ENCODE measurements at places on chromosomes 16 and 17.

- DNase-seq = no peak
Observed at GRCh38 chr16:82535262-82535661, 91.5 kb upstream of the CDH13 start.

GRCh38 chr16:35598696-35599332 is 2139.4 kb downstream of the TP53TG3F start:
- DNase-seq = no peak

GRCh38 chr17:51238255-51238887 is 21.5 kb downstream of the MBTD1 start:
- DNase-seq = peak; percentile 31

- DNase-seq = peak; percentile 11
Observed at GRCh38 chr17:13638855-13639458, 37.2 kb upstream of the HS3ST3A1 start.

DNA sequence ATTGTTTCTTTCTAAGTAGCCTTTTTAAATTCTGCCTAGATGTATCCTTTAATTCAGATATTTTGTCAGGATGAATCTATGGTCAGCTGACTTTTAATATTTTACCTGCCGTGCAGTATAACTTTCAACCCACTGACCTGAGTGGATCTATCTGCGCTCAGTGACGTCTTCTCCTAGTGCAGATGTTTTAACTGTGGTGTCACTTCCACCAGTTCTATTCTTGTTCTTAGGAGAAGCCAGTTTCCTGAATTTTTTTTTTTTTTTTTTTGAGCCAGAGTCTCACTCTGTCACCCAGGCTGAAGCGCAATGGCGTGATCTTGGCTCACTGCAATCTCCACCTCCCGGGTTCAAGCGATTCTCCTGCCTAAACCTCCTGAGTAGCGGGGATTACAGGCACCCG is 5.0 kb upstream of the TM4SF5 start:
- DNase-seq = no peak

DNA sequence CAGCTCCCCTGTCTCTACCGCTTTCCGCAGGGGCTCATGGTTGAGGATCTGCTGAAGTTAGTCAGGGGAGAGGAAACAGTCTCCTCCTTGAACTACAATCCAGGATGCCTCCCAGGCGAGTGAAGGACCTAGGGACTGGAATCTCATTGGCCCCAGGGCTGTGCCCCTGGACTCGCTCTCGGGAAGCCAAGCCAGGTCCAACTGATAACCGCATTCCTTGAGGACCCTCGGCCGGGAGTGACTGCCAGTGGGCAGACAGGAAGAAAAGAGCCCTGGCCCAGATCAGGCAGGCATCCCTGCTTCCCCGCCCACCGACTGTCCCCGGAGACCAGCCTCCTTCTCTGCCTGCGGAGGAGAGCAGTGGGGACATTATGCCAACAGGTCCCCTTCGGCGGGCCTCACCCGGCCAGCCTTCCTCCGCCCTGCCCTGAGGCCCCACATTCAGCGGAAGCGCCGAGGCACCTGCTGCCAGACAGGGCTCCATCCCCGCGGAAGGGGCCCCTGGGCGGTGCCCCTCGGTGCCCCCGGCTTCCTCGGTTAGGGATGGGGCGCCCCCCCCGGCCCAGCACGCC is 776 bp downstream of the LRRC75A start:
- DNase-seq = peak; percentile 12

DNA sequence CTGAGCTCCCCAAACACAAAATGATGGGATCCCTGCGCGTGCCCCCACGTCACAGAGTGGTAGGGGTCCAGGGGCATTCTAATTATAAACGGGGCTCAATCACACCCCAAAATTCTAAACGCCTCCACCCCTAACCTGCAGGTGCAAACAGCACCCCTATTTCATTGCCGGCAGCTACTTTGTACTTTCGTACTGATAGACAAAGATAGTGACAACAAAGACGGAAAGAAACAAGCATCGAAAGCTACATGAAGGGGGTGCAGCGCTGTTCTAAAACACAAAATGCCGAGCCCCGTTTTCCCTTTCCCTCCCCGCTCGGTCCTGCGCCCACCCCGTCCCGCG is 13.9 kb downstream of the MIS12 start:
- DNase-seq = no peak

GRCh38 chr16:3988011-3988410 is 107.5 kb upstream of the CREBBP start:
- no peak for DNase-seq

GRCh38 chr17:3514873-3515272 is 39.1 kb downstream of the ASPA start:
- DNase-seq = no peak

DNA sequence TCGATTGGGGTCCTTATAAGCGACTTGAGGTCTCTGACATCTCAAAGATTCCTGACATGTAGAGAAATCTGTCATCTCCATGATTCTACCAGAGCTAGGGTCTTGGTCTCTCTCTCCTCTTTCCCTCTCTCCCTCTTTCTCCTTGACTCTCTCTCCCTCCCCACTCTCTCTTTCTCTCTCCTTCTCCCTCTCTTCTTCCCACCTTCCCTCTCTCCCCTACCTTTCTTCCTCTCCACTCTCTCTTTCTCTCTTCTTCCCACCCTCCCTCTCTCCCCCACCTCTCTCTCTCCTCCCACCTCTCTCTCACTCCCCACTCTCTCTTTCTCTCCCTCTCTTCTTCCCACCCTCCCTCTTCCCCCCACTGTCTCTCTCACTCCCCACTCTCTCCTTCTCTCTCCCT is 32.6 kb downstream of the B4GALNT2 start:
- no peak for DNase-seq

GRCh38 chr16:67241008-67241900 is 6.0 kb downstream of the FHOD1 start:
- no peak for DNase-seq

GRCh38 chr16:19785512-19786130 is 67.5 kb downstream of the IQCK start:
- no peak for DNase-seq

- DNase-seq = no peak
Observed at GRCh38 chr16:80147026-80147655, 393.7 kb upstream of the DYNLRB2 start.

- peak; percentile 48 for DNase-seq
Observed at GRCh38 chr17:42178817-42179216, 2.1 kb downstream of the KCNH4 start.

DNA sequence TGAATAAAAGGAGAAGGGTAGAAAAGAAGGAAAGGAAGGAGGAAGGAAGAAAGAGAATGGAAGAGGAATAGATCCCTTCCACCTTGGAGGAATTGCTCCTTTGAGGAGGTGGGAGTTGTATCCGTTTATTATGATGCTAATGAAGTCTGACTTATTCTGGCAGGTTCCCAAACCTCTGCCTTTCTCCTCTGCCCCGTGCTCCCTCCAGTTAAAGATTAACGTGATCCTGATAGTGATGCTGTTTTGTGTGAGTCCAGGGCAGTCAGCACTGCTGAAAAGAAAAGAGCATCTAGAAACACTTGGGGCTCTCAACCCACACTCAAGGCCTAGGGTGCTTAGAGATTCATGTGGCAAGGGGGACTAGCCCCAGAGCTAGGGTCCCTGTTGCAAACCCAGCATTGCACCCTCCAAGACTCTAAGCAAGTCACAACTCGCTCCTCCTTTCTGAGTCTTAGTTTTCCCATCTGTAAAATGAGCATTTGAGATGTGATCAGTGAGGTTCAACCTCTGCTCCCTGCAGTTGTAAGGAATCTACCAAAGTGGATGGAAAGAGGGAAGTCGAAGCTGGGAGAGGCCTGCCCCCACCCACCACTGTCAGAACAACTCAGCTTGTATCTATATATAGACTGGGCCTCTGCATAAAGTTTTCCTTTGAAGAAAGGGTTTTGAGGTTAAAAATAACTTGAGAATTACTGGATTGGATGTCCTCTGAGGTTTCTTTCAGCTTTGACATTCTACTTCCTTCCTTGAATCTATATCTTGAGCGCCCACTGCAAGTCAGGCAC is 46.9 kb upstream of the TMEM132E start:
- no peak for DNase-seq

DNA sequence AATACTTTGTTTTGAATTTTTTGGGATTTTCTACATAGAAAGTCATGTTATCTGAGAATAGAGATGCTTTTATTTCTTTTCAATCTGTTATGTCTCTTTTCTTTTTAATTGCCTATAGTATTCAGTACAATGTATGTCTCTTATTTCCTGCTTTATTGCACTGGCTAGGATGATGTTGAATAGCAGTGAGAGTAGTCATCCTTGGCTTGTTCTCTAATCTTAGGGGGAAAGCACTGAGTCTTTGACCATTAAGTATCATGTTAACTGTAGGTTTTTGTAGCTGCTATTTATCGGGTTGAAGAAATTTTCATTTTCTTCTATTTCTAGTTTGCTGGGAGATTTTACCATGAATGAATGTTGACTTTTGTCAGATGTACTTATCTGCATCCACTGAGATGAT is 10.0 kb upstream of the ABCA3 start:
- DNase-seq = no peak

DNA sequence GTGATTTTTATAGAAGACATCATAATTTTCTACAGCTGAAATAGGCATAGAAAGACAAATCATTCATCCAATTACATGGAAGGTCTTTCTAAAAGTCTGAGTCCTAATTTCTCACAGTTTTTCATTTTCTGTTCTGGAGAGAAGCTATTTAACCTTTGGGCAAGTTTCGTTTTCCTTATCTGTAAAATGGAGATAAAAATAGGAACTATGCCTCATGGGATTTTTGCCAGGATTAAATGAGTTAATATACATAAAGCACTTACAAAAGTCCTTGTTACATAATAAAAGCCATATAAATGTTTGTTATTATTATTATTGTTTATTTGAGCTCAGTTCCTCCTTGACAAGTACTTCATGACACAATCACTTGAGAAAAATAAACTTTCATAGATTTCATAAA is 121.4 kb downstream of the SKAP1 start:
- DNase-seq = no peak

- DNase-seq = peak; percentile 60
Observed at GRCh38 chr17:21263376-21263775, 10.2 kb upstream of the NATD1 start.

GRCh38 chr16:11390573-11391495 is 45.6 kb downstream of the RMI2 start:
- DNase-seq = no peak

DNA sequence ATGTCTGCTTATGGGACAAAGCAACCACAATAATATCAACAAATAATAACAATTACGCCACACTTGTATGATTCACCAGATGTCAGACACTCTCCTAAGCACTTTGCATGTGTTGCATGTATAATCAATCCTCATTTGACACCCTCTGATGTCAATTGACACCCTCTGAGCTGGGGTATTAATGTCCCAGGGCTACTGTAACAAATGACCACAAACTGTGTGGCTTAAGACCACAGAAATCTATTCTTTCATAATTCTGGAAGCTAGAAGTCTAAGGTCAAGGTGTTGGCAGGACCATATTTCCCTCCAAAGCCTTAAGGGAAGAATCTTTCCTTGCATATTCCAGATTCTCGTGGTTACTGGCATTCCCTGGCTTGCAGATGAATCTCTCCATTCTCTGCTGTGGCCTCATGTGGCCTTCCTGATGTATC is 112.7 kb downstream of the NPIPB5 start:
- DNase-seq = no peak

DNA sequence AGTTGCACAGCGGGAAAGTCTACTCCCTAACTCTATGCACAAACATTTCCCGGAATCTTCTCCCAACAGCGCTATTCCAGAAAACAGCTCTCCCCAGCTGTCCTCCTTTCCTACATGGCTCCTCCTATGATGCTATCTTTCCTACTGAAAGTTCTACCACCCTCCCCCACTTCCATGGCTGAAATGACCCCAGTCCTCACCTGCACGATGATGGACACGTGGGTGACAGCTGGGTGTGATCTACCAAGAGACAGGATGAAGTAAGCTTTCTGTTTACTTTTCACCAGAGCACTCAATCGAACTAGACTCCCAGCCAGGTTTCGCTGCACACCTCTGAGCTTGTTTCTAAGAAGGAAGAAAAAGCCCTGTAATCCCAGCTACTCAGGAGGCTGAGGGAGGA is 10.7 kb downstream of the CTC1 start:
- no peak for DNase-seq

- DNase-seq = no peak
Observed at GRCh38 chr17:40873801-40874200, 6.8 kb upstream of the KRT12 start.

DNA sequence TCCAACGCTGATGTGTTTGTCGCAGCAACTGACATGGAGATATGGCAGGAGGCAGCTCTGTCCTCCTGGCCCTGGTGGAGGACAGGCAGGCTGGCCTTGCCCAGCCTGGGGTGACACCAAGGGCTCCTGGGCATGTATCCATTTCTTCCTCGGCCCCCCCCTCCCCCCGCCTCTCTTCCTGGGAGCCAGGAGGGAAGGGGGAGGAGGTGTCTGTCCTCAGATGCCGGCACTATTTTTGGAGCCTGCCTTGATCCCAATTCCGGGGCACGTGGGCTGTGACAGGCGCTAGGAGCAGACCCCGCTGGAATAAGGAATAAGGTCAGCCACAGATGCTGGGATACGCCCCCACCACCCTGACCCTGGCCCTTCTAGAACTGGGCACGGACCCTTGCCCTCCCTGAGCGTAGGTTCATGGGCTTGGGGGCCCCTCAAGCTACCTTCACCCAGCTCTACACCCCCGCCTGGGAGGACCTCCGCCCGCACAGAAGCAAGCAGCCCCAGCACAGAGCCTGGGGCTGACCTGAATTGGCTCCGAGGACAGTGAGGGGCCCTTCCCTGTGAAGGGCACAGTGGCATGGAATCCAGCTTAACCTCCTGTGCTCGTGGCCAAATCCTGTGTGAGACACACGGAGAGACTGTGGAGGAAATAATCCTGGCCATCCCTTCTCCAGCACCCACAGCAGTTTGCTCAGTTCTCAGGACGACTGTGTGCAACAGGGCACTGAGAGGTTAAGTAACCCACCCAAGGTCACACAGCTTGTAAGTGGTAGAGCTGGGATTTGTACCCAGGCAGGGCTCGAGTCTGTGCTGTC is 24.1 kb downstream of the SEC14L5 start:
- no peak for DNase-seq

DNA sequence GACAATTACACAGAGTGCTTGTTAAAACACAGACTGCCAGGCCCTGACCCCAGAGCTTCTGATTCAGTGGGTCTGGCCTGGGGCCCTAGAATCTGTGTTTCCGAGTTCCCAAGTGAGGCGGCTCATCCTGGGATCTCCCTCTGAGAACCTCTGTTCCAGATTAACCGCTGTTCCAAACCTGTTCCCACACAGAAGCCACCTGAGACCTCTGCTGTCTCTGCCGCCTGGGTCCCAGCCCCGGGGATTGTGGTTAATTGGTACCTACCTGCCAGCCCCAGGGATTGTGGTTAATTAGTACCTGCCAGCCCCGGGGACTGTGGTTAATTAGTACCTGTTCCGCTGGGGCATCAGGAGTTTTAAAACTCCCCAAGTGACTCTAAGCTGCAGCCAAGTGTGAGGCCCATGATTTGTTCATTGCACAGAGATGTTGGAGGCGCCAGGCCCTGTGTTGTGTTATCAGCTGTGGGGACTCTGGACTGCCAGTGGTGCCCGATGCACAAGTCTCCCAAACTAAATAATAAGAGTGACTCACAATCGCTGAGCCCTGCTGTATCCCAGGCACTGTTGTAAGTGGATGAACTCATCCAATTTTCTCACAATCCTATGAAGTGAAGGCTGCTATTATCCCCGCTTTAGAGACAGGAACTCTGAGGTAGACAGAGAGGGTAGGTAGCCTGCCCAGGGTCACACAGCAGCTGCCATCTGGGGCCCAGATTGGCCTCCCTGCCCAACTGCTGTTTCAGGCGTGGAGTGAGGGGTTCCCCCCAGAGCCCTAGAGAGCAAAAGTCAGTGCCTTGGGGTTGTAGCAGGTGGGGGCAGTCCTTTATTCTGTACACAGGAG is 219.7 kb downstream of the IRF8 start:
- no peak for DNase-seq

GRCh38 chr16:13291591-13292333 is 390.4 kb downstream of the SHISA9 start:
- DNase-seq = no peak
